ENCODE measurements at places on chromosomes 11 and 22.

GRCh38 chr11:116242006-116242405 is 530.8 kb downstream of the BUD13 start:
- DNase-seq = no peak

GRCh38 chr11:44270403-44271273 is 39.3 kb downstream of the ALX4 start:
- DNase-seq = no peak

DNA sequence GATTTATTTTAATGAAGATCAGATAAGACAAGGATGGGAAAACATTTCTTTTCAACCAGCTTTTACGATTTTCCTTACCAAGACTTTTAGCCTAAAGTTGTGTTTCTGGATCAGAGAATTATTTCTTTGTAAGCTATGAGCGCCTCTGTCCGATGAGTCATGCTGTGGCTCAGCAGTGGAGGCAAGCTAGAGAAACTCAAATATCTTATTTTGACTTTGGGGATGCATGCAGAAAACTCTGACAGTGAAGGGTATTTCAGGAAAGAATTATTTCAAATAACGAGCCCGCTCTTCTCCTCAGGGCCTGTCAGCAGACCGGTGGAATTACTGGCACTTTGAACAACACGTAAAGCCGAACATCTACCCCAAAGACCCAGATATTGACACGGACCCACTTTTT is 77.9 kb upstream of the OR5AK2 start:
- DNase-seq = no peak

- DNase-seq = no peak
These were observed 55.1 kb downstream of the TMPRSS5 start for GRCh38 chr11:113651023-113651422.

DNA sequence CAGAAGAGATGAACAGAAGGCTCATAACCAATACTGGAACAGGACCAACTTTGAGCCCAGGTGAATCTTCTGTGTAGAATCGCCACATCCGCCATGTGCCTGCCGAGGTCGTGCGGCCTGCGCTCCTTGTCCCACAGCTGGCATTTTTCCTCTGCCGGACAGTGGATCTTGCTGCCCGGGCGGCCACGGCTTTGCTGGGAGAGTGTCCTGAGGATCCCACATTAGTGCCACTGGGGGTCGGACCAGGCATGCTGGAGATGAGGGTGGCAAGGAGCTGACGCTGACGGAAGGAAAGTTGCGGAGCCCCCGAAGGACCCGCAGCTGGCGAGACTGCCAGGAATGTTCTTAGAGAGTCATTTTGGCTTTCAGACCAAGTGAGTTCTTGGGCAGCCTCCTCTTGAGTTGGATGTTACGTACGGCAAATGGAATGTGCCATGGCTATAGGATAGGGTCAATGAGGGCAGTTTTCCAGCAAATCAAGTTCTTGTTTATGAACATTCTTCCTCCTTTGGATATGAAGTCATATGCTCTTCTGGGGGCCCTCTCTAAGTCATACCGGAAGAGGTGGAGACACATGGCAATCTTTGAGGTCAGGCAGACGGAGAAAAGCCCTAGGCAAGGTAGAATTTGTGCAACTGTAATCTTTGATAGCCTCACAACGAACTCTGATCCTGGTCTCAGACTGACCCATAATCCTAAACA is 57.4 kb upstream of the NUP160 start:
- no peak for DNase-seq

GRCh38 chr11:95138448-95138847 is 48.8 kb downstream of the ENDOD1 start:
- DNase-seq = no peak

GRCh38 chr11:67054836-67055523 is 1.7 kb upstream of the RHOD start:
- peak; percentile 48 for DNase-seq

- DNase-seq = no peak
These were observed 42.5 kb upstream of the CEP126 start for GRCh38 chr11:101872171-101872882.

- DNase-seq = no peak
These were observed 304.1 kb downstream of the TBC1D22A start for GRCh38 chr22:47066616-47066905.

DNA sequence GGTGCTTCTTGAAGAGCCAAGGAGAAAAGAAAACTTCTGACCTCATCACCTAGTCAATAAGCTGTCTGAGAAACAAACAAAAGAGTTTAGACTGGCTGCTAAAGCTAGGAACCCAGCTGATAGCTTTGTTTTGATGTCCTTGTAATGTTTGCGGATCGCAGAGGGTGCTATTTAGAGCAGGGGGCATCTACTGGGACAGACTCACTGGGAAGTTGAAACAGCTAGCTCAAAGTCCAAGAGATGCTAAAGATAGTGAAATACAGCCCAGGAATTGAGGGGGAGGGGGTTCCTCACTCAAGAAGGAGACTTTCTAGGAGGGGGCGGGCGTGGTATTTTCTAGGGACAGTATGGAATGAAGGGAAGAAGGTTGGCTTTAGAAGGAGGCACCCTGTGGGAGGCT is 18.9 kb downstream of the ZBTB16 start:
- DNase-seq = no peak

GRCh38 chr11:129643031-129643721 is 172.5 kb upstream of the TMEM45B start:
- no peak for DNase-seq

DNA sequence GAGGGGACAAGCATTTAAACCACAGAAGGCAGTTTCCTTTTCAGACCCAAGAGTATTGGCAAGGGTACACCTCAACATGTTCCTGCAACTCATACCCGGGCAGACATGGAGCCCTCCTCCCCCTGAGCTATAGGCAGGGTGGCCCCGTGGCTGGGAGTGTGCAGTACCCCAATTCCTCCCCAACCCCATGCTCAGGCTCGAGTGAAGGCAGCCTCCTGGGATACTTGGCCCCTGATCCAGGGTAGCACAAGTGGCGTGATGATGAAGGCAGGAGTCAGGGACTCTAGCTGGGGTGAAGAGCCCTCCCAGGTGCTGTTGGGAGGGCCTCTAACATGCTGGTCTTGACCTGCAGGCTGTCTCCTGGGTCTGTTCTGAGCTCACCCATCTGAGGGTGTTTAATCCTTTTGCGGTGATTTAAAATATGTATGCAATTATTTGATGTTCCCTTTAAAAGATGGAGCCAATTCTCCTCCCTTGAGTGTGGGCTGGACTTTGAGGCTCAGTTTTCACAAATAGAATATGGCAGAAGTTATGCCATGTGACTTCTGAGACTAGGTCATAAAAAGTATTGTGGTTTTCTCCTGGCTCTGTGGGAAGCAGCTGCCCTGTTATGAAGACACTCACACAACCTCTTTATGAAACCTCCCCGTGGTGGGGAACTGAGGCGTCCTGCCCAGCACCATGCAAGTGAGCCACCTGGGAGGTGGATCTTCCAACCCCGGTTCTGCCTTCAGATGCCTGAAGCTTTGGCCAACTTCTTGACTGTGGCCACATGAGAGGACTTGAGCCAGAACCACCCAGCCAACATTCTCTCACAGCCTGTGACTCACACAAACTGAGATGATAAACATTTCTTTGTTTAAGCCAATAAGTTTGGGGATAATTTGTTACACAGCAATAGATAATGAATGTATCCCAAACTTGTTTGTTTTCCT is 54.7 kb upstream of the NECTIN1 start:
- no peak for DNase-seq

DNA sequence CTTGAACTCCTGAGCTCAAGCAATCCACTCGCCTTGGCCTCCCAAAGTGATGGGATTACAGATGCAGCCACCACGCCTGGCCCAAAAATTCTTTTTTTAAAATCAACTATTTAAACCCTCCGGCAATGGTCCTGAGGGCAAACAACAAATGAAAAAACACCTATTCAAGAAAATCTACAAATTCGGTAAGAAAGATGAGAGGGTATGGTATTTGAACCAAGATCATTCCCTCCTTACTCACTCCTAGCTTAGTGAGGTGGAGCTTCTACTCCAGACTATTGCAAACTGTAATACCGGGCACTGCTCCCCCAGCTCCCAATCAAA is 2.1 kb downstream of the NF2 start:
- no peak for DNase-seq

DNA sequence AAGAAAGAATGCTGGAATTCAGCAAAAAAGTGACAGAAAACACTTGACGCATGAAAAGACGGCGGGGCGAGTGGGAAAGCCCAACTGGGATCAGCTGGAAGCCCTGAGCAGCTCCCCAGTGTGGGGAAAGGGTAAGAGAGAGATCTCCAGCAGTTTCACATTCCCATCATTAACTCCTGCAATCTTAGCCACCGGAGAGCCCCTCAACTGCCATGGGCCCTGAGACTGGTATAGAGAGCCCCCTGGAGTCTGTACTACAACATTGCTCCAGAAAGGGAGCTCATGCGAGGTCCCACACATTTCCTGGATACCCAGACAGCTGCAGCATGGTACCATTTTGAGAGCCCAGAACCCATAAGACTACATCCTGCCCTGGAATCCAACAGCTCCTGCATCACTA is 31.1 kb downstream of the MRGPRX4 start:
- no peak for DNase-seq

DNA sequence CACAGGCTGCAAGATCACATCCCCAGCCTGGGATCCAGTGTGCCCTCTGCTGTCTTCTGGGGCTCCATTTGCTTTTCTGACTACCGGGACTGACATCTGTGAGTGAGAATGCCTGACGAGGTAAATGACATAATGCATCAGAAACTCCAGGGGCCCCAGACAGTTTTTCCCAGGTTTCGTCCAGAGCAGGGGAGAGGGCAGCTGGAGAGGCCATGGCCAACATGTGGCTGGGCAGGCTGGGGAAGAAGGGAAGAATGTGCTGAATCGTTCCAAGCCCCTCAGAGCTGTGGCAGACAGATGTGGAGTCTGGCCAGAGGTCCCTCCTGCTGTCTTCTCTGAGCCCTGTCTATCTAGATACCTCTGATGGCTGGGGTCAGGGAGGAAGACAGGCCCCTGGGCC is 163.9 kb downstream of the TRIM29 start:
- DNase-seq = no peak

DNA sequence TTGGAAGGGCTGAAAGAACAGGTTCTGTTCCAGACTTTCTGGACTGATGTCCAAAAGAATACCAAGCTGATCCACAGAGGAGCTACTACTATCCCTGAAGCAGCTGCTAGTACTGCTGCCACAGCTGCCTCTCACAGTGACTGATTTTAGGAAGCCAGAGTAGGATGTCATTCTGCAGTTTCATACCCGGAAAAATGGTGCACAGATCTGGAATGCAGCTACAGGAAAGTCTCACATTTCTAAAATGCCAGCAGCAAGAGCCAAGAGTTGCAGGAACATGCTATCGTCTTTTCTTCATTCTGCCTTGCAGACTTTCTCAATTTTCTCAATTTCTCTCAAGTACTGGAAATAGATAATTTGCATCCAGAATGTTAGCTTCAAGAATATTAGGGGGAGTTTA is 19.4 kb upstream of the CCDC179 start:
- no peak for DNase-seq

DNA sequence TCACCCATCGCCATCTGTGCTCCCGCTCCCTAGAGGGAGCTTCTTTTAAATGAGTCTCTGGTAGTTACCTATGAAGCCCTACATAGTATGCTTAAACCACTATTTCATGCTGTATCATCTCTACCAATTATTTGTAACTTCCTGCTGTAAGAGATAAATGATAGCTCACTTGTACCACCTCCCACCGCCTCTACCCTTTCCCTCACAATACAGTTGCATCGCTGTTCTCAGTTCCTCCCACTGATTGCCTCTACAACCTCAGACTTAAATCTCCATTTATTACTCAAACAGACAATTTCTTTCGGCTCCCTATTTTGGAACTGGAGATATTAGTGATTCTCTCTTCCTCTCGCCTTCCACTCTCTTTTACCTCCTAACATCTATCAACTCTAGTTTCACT is 222.9 kb upstream of the ZC3H12C start:
- no peak for DNase-seq

DNA sequence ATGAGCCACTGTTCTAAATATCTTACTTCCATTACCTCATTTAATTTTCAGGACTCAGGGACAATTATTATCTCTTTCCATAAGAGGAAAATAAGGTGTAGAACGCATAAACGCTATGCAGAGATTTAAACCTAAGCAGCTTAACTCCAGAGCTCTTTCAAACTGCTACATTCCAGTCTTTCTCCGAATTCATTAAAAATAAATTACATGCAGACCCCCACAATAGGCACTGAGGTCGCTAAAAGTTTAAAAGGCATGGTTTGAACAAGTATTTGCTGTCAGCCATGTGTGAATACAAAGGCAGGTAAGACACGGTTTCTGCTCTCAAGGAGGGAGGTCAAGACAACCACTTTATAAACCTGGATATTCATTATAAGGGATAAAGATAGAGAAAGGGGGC is 983 bp downstream of the NARS2 start:
- no peak for DNase-seq

DNA sequence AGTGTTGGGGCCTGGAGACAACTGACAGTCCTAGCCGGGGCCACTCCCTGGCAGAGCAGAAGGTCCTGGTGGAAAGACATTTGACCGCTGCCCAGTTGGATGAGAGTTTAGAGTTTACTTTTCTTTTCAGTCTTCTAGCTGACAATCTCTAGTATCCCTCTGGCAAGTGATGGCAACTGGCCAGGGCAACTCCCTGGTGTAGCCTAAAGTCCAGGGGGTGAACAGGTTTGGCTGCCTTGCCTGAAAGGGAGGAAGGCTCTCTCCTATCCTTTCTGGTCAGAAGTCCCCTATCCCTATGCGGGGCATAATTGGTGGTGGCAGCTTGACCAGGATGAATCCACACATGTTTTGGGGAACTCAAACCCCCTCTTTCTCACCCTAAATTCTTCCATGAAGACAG is 16.8 kb upstream of the MSANTD2 start:
- DNase-seq = no peak

DNA sequence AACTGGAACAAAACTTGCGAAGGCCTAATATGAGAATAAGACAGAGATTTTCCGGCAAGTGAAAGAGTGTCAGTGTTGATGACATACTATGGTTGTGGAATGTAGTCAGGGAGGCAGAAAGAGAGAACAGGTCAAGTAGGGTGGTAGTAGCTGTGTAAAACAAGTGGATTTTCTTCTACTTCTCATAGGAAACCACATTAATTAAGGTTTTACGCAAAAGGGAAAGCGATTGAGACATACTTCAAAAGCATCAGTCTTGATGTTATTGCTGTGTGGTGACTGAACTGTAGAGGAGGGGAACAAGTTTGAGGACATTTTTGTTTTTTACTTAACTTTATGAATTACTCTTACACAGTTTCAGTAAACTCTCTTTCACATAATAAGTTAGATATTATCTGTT is 186.0 kb upstream of the CNTN5 start:
- no peak for DNase-seq

DNA sequence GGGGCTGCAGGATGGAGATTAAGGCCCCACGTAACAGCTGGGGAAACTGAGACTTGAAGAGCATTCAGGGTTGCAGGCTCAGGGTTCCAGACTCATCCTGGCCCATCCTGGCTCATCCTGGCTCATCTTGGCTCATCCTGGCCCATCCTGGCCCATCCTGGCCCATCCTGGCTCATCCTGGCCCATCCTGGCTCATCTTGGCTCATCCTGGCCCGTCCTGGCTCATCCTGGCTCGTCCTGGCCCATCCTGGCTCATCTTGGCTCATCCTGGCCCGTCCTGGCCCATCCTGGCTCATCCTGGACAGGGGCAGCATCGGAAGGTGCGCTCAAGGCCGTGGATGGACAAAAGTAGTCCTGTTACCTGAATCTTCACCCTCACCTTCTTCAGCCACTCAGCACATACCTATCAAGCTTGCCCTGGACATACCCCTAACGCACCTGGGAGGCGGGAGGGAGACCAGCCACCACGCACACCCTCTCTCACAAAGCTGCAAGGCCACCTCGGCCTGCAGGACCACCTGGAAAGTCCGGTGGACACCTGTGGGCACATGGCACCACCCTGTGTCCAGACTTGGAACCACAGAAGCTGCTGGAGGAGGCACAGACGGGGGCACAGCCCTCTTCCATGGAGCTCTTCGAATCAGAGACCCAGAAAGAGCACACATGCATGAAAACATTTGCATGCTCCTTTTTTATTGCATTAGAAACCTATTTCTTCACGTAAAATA is 20.3 kb upstream of the NLRP6 start:
- DNase-seq = no peak

All from AG09319 (cell line).